Hematopoietic multipotent progenitor cell treated with erythropoietin and hydrocortisone succinate and interleukin-3 and kit ligand, for 8 days (in vitro differentiated cells): ENCODE measurements at places on chromosomes 12 and 14.

- no peak for DNase-seq
Measured at GRCh38 chr14:50512463-50512862, 19.9 kb downstream of the MAP4K5 start.

DNA sequence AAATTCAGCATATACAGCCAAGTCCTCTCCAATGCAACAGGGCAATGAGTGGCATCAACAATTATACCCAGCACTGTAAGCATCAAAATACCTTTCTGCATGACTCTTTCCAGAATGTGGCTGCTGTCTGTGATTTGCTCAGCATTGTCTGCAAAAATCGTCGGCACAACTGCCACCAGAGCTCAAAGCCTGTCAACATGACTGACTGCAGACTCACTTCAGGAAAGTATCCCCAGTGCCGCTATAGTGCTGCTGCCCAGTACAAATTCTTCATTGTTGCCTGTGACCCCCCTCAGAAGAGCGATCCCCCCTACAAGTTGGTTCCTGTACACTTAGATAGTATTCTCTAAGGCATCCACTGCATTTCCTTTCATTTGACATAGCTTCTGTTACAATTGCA, 735 bp downstream of the RNASE6 start:
- no peak for DNase-seq

- peak; percentile 39 for DNase-seq
Measured at GRCh38 chr12:62128175-62128975, 131.8 kb upstream of the USP15 start.

- no peak for DNase-seq
Measured at GRCh38 chr14:57254884-57255283, 13.8 kb downstream of the EXOC5 start.

GRCh38 chr12:113198296-113198695, 12.8 kb downstream of the RITA1 start:
- no peak for DNase-seq

- DNase-seq, result no peak
Measured at GRCh38 chr12:101480849-101481248, 5.7 kb downstream of the SPIC start.
